ENCODE measurements at places on chromosomes 16 and 17. TPM values are rescaled to one million over a fixed set of nuclear protein-coding genes. Genes with fewer than 3 reads are reported as not detected.
A peak's percentile ranks its signal among the peaks of the same experiment; 100 is the strongest.

DNA sequence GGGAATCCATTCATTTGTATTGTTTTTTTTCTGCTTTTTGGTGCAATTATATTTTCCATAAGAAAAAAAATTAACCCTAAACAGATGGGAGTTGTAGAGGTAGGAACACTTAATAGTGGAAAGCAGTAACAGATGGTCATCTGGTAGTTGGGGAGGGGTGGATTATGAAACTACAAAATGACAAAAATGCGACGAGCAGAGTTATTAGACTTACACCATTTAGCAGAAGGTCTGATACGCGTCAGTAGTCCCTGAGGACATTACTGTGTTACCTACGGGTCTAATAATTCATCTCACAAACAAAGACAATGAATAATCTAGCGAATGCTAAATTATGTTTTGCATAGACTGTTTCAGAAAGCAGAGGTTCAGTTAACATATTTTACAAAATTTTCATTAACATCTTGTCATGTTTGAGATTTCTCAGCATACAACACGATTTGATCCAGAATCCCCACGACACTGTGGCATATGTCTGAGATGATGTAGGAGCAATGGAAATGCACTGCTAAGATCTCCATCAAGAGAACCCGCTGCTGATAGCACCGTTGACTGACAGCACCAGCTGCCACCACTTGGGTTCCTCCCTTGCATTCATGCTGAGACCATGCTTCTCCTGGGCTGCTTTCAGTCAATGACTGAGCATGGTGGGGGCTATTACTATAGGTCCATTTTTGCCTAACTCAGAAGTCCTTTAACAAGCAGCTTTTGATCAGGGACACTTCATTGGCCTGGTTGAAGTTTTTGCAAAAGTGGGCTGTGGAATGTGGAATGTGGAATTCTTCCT, 182.2 kb upstream of the CPHXL start:
- DNase-seq = no peak

DNA sequence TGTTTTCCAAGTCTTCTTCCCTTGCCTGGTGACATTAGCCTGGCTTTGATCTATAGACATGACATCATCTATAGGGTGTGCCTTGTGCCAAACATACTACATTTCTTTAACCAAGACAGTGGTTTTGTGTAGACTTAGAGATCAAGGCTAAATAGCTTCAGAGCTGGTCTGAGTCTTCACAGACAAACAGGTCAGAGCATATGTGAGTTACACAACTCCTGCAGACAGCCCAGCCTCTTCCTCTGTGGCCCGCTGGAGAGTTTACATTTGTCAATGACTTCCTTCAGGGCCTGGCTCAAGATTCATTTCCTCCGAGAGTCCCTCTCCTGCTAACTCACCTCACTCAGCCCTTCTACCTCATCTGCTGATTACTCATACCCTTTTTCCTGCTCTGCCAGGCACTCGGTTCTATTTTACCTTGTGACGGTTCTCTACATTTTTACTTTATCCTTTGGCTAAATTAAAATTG, 73.1 kb upstream of the TANC2 start:
- DNase-seq = peak; percentile 29

The PRDM7 gene
- total RNA-seq = not detected

DNA sequence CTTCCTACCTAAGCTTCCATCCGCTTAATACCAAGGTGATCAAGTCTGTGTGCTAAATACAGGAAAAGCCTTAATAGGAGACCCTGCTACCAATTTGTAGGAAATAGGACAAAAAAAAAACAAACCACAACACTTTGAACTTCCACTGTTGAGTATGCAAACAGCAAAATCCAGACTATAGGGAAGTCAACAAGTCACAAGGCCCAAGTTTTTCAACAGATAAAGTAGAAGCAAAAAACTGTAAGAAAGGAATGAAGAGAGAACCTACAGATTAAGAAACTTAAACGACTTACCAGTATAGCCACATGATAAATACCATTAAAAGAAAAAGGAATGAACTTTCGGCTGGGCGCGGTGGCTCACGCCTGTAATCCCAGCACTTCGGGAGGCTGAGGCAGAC, 7.4 kb downstream of the USP22 start:
- no peak for DNase-seq

- no peak for DNase-seq
Observed at GRCh38 chr17:55294042-55294751, 29.4 kb downstream of the HLF start.

DNA sequence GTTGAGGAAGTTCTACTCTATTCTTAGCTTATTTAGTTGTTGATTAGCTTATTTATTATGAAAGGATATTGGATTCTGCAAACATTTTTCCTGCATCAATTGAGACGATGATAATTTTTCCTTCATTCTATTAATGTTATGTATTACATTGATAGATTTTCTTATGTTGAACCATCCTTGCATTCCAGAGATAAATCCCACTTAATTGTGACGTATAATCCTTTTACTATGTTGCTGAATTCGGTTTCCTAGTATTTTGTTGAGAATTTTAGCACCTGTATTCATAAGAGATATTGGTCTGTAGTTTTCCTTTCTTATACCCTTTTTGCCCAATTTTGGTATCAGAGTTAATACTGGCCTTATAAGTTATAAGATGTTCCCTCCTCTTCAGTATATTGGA, 47.6 kb upstream of the BRD7 start:
- no peak for DNase-seq

DNA sequence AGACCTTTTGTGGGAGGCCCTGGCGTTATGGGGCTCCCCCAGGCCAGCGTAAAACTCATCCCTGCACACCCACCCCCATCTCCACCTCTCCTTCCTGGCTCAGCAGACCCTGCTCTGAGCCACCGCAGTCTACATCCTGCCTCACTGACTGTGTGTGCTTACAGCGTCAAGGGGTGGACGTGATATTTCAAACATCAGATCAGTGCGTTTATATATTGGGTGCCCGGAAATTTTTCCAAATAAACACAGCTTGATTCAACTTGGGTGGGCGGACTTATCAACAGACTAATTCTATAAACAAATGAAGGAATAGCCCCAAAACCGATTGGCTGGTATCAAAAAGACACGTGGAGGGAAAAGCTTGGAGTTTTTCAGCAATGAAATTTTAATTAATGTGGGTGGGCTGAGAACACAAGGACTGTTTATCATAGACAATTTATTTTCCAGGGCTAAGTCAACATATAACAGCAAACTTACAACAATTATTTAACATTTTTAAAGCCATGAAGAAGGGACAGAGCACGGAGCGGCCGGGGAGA, at the start of gene FOXL1:
TSS of gene FOXL1 (plus strand) at position 489 of the 539 bp plus-strand sequence. CDS start 175 bp downstream, outside the sequence.
- no peak for DNase-seq

The MYO1C gene
- total RNA-seq = 150 TPM

The SPATA22 gene
- 0.44 TPM for total RNA-seq

GRCh38 chr17:8125154-8125946, 1.4 kb upstream of the HES7 start:
- peak; percentile 74 for DNase-seq

- no peak for DNase-seq
Observed at GRCh38 chr16:66658860-66659190, 37.7 kb downstream of the CMTM4 start.

DNA sequence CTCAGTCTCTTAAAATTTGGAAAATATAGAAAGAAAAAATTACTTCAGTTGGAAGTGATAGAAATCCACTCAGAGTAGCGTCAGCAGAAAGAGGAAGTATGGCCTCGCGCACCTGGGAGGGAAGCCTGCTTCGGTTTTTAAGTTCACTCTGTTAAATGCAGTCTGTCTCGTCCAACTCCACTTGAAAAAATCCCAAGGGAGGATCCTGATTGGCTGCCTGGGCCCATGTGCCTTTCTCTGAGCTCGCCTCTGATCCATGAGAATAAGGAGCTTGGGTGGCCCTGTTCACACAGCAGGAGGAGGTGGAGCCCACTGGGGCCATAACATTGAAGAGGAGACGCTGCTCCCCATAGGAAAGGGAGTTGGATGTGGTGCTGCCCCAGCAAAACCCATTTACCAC, 40.7 kb downstream of the DNAJA2 start:
- DNase-seq = no peak

The TNFSF12 gene
- total RNA-seq = 29.9 TPM

GRCh38 chr16:72942021-72942420, 105.9 kb downstream of the ZFHX3 start:
- no peak for DNase-seq

DNA sequence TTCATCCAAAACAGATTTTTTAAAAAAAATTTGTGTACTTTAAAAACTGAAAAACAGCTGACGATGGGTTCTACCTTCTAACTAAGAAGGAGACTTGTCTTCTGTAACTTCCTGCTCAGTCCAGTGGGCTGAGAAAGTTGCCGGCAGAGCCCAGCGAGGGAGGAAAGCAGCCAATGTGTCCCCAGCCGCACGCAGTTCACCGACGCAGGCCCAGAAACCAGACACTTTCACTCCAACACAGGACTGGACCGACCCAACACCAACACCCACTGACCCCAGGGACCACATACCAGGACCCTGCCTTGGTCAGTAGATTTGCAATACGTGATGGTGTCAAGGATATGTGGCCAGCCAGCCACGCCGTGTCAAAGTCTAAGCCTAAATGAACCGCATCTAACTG, 25.6 kb downstream of the TRAP1 start:
- DNase-seq = no peak

- peak; percentile 72 for DNase-seq
Observed at GRCh38 chr17:2904135-2904534, 107.9 kb downstream of the RAP1GAP2 start.

GRCh38 chr17:27217631-27218030, 76.3 kb upstream of the WSB1 start:
- DNase-seq = no peak
